Activated T-helper 2 cell treated with anti-CD3 and anti-CD28 coated beads, Interferon-gamma antibody, Interleukin-2, Interleukin-4, amounts not matched to agents 10 μg/mL and 5 μg/mL and 100 μg/mL, durations not matched to agents 14 hours and 24 hours and 36 hours (primary cell): ENCODE measurements at places on chromosomes 16 and 17. TPM values are rescaled to one million over a fixed set of nuclear protein-coding genes. Genes with fewer than 3 reads are reported as not detected.

GRCh38 chr17:66576473-66576872 is 258.4 kb upstream of the CACNG5 start:
- DNase-seq = no peak

GRCh38 chr17:37490638-37491614 is 1.2 kb downstream of the DUSP14 start:
- no peak for DNase-seq

The LITAF gene
- 121 and 135 TPM in 2 replicates for total RNA-seq

DNA sequence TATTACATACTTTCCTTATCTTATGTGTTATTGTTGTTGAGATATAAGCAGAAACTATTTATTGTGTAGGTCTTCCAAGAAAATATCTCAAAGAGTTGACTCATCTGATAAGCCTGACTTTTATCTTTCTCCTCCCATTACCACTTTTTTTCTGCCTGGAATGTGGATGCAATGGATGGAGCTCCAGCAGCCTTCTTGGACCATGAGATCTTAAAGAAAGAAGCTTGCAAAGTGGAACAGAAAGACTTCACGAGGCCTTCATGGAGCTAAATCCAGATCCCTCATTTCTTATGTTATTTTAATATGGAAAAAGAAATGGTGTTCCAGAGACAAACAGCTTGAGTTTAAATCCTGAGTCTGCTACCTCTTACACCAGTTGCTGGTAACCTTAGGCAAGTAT is 237.6 kb upstream of the FOXF1 start:
- no peak for DNase-seq

- DNase-seq = no peak
Observed at GRCh38 chr16:71474864-71475263, 12.8 kb upstream of the ZNF23 start.

DNA sequence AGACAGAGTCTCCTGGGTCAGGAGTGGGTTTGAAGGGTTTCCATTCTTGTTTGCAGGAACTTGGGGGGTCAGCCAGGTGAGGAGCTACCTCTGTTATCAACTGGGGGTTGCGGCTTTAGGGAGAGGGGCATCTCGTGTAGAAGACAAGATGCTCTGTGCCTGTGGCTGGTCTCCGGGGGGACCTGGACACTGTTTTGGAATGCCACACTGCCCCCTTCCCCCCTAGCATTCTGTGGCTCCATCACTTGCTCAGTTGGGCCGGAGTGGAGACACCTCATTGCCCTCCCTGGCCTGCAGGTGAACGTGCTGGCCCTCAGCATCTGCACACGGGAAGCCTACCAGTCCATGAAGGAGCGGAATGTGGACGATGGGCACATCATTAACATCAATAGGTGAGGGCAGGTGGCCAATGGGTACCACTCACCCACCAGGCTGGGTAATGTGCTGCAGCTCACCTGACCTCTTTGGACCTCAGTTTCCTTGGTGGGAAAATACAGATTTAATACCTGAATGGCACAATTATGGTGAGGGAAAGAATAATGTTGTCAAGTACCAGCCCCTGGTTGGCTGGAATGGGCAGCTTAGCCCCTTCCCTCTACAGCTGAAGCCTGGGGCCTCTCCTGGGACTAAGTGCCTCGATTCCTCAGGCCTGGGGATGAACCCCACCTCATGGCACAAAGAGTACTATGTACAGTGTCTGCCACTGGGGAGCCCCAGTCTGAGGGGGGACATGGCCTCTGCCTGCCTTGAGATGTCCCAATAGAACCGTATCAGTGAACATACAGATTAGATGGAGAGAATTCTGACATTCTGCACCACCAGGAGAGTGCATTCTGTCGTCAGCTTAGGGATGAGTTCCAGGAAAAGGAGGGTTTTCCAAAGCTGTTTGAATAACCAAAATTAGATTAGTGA is 3.3 kb upstream of the MRM1 start:
- DNase-seq = no peak

The ARL5C gene
- total RNA-seq = 0.07 TPM in 1 of 2 replicates, not detected in the other

DNA sequence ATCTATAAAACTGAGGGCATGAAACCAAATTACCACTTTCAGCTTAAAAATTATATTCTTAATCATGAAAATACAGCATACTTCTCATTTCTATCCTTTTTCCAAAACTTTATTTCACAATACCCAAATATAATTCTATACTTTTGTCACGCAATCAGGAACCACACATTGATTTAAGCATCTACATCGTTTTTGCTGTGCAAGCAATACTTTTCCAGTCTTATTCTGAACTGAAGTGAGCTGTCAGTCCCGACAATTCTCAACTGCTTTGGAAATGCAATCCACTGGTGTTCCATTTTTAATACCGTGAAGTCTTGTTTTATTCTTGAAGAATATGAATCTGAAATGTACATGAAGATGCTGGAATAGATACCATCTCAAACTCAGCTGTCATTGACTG is 60.1 kb upstream of the NOL11 start:
- DNase-seq = no peak

The MNT gene
- 28.1 and 30.4 TPM in 2 replicates for total RNA-seq

GRCh38 chr17:33164169-33164881 is 128.8 kb downstream of the ASIC2 start:
- DNase-seq = no peak

- DNase-seq = no peak
Observed at GRCh38 chr16:59907611-59908010, 1173.5 kb upstream of the GOT2 start.

DNA sequence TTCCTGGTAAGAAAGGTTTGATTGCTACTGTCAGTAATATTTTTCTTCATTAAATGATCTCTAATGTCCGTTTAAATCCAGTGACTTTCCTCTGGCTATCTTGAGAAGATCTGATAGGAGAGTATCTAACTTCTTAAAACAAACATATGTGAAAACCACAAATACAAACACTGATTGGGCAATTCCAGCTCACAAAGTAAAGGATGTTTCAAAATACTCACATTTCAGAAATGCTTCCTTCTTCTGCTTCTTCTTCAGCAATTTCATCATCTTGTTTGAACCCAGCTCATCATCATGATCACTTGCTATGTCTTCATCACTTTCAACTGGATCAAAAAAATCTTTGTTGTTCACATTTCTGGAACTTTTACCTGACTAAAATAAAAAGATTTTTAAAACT is 64.3 kb upstream of the RBL2 start:
- DNase-seq = no peak

The MMP2 gene
- 0.11 and 0.34 TPM in 2 replicates for total RNA-seq

The CEP295NL gene
- total RNA-seq = not detected in 2 replicates

DNA sequence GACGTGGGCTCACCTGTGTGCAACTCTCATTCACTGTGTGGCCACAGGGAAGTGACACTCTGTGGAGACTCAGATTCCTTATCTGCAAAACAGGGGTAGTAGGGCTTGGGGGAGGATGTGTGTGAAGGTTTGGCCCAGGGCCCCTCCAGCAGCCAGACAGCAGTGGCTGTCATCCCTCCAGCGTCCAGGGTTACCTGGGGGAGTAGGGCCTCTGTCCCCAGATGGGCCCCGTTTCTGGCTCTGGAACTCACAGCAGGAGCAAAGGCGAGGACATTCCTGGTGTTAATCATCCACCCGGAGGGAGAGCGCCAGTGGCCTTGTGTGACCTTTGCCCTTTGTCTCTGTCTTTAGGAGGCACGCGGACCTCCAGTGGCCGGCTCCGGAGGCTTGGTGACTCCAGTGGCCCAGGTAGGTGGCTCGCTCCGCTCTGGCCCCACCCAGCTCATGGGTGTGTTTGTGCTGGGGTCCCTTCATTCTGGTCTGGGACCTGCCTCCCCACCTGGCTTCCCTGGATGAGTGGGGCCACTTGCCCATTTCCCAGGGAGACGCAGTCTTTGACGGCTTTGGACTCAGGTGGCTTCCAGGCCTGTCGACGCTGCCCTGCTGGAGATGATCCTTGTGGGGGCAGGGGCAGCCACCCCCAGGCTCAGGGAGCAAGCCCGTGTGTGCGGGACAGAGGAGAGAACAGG is 166.2 kb downstream of the SEC14L1 start:
- no peak for DNase-seq

- no peak for DNase-seq
Observed at GRCh38 chr16:27221576-27222248, 18.4 kb downstream of the KDM8 start.

The CHST5 gene
- not detected in 2 replicates for total RNA-seq

The MYH13 gene
- not detected in 2 replicates for total RNA-seq

GRCh38 chr16:78984324-78984723 is 616.2 kb downstream of the MAF start:
- no peak for DNase-seq

The PLXDC1 gene
- total RNA-seq = 0.46 and 1.0 TPM in 2 replicates

- no peak for DNase-seq
Observed at GRCh38 chr16:67445441-67445912, 14.6 kb downstream of the HSD11B2 start.

The SENP3 gene
- 64.9 and 69.6 TPM in 2 replicates for total RNA-seq

The MYLK3 gene
- 0.25 and 0.32 TPM in 2 replicates for total RNA-seq

The NPIPA3 gene
- 1.2 and 1.6 TPM in 2 replicates for total RNA-seq

DNA sequence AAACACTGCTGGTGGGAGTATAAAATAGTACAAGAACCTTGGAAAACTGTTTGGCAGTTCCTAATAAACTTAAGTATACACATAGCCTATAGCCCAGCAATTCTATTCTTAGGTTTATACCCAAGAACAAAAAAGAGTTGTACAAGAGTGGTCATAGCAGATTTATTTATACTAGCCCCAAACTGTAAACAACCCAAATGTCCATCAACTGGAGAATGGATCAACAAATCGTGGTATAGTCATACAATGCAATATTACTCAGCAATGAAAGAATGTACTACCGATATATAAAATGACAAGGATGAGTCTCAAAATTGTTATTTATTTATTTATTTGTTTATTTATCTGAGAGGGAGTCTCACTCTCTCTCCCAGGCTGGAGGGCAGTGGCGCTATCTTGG is 23.1 kb downstream of the GNGT2 start:
- DNase-seq = no peak

- no peak for DNase-seq
Observed at GRCh38 chr16:1778200-1779179, 3.9 kb downstream of the SPSB3 start.

DNA sequence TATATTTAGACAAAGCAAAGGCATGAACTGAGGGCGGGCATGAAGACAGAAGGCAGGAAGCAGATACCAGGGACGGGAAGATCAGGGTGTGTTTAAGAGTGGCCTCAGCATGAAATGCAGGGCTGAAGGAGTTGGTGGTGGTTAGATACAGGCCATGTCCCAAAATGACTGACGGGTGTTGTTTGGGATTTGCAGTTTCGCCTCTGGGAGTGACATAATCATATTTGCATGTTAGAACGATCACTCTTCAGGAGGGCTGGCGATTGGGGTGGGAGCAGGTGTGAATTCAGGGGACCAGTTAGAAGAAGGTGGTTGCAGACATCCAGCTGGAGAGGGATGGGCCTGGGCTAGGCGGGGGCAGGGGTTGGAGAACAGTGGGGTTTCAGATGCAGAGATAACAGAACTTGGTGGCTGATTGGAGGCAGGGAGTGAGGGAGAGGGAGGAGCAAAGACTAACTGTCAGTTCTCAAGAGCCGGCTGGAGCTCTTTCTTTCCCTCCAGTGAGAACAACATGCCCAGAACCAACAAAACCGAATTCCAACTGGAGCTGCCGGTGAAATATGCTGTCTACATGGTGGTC is 27.2 kb upstream of the ITGAX start:
- DNase-seq = no peak
